Activated gamma-delta T cell treated with anti-CD3 and anti-CD28 coated beads, Interleukin-2, amount 50 U/mL, for 16 hours (primary cell): ENCODE measurements at places on chromosomes 3 and 15.

- DNase-seq, result no peak
These were observed 582 bp downstream of the GOLGA6L2 start for GRCh38 chr15:23446215-23447106.

DNA sequence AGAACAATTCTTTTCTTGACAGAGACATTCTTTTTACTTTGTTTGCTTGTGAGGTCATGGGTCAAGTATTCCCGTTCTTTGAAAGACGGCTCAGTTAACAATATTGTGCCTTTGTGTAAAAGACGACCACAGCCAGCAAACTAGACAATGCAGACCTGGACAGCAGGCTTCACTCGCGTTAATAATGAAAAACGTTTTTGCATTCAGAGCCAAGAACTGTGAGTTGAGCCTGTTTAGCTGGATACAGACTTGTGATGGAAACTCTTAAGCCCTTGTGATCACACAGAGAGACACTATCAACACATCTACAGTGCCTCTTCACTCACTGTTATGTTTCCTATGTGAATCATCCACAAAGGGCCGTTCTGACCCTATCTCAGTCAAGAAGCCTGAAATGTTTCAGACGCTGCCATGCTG, 37.3 kb upstream of the CMTM7 start:
- no peak for DNase-seq

GRCh38 chr3:31918179-31919150, 62.6 kb downstream of the OSBPL10 start:
- no peak for DNase-seq

DNA sequence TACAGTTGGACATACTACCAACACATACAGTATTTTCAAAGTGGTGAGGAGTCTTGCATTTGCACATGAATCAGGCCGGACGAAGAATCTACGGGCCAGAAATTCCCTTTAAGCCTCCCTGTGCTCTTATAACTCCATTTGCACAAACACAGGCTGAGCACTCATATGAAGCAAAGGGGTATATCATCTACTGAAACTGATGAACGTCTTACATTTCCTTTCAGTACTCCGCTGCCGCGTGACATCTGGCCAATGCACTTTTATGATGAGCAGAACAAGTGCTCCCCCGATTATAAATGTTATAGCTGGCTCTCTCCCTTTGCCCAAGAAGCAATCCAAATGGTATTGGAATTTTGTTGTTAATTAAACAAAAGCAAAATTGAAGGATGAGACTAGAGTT, 110.3 kb upstream of the ICE2 start:
- DNase-seq, result no peak

- no peak for DNase-seq
These were observed 101.2 kb upstream of the SLC4A7 start for GRCh38 chr3:27585429-27585828.

DNA sequence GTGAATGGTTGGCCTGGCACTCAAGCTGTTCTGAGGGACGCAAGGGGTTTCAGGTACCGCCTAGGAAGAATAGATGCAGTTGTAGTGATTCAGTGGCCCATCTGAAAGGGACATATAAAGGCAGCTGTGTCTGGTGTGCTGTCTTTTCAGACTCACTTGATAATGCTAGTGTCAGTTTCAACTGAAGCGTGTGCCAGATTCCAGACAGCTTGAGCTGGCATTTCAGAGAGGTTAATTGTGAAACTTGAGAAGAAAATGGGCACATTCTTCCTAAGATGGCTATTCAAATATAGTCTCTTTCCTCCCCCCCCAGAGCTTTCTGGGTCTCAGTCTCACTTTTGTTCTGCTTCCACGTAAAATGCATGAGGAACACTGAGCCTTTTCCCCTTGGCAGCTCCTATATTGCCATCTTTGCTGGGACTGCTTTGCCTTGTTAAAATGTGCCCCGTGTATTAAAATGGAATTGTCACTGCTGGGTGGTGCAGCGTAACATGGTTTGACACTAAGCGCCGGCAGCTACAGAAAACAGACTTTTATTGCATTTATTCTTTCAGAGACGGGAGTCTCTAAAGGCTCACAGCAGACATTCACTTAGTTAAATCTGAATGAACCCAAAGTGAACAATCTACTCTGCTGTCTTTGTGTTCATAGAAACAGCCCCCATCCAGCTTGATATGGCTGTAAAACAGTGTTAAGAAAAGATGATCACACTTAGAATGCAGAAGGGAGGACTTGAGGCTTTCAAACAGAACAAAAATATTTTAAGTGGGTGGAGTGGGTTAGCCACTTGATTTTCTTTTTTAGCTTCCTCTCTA, 478.7 kb downstream of the RBMS3 start:
- DNase-seq, result no peak

DNA sequence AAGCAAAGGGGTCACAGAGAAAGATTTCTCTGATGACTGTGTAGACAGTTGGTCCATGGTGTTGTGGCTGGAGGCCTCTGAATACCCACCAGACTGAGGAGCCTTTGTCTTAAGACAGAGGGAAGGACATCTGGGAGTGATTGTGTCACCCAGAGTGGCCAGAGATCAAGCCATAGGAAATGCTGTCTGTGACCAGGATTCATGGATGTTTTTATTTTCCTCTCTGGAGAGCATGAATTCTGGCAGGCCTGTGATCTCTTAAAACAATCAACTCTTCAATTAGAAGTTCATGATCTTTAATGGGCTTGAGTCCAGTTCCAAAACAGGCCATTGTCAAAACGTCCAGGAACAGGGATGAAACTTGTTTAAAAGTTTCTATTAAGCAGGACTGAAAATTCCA, 198.9 kb upstream of the CTDSPL start:
- no peak for DNase-seq

DNA sequence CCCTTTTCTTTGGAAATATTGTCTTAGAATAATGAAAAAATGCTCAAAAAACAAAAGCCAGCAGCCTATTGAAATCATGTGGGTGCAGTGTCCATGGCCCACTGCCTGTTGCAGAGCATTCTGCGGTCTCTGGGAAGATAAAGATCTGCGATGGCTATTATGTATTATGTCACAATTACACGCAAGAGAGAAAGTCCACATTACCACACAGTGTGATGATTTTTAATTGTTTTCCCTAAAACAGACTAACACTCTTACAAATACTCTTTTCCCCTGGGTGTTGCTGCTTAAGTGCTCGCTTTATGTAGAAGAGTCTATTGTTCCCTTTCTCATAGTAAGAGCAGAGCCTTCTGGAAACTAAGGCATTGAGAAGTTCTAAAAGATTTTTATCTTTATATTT, 32.2 kb downstream of the SSR3 start:
- no peak for DNase-seq

DNA sequence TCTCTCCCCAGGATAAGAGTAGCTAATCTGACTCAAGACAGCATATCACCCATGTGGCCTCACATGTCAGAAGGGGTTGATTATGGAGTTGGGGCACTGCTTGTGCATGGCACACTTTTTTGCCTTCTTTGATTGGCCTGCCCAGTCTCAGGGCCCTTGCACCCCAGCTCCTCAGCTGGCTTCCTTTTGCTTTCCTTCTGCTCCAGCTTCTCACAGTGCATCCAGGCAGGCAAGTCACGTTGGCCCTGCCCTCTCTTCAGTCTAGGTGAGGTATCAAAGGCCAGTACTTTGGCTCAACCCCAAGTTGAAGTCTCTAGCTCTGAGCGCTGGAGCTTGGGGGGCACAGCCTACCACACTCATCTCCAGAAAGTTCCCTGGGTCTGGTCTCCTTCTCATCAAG, 42.2 kb downstream of the NGRN start:
- no peak for DNase-seq

- no peak for DNase-seq
These were observed 63.6 kb downstream of the TLE3 start for GRCh38 chr15:70034141-70034540.

DNA sequence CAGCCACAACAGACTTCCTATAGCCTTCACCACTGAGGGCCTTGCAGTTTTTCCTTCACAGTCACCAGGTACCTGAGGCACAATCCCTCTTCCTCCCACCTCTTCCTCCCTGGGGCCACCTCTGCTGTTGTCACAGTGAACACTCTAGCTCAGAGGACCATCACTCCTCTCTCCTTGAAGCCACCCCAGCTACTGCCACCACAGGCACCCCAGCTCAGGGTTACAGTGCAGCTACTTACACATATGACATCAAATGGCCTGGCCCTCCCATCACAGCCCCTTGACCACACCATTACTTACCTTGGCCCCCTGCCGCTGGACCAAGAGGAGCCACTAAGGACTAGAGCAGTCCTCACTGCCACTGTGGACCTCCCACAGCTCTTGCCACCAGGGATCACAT, 213.5 kb upstream of the CRBN start:
- no peak for DNase-seq

GRCh38 chr15:95470997-95471689, 859.4 kb upstream of the NR2F2 start:
- no peak for DNase-seq

DNA sequence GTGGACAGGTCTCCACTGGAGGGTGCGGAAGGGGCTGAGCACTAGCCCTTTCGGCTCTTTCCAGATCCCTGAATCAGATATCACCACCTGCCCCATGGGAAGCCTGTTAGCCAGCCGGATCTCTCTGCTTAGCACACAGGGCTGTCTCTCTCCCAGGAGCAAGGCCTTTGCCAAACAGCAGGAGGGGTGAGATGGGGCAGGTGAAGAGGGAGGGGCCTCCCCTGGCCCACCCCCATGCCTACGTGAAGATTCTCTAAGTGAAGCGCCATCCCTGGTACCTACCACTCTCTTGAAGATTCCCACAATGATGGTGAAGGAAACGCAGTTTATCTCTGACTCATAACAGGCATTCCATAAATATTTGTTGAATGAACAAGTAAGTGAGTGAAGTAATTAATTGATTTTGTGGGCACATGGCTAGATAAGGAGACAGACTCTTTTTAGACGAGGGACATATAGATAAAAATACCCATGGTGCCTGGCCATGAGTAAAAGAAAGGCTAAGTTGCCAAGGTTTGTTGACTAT, 19.6 kb upstream of the HCN4 start:
- no peak for DNase-seq

DNA sequence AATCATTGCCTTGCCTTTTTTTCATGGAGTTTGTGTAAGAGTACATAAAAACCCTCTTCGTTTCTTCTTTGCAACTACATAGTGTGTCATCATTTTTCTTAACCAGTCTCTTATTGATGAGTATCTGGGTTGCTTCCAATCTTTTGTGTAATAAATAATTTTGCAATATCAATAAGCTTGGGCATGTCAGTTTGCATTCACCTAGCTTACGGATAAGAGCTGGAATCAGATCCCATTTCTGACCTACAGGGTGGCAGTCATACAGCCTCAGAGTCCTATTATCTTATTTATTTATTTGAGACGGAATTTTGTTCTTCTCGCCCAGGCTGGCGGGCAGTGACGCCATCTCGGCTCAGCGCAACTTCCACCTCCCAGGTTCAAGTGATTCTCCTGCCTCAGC, 18.3 kb downstream of the ANP32A start:
- DNase-seq, result no peak

DNA sequence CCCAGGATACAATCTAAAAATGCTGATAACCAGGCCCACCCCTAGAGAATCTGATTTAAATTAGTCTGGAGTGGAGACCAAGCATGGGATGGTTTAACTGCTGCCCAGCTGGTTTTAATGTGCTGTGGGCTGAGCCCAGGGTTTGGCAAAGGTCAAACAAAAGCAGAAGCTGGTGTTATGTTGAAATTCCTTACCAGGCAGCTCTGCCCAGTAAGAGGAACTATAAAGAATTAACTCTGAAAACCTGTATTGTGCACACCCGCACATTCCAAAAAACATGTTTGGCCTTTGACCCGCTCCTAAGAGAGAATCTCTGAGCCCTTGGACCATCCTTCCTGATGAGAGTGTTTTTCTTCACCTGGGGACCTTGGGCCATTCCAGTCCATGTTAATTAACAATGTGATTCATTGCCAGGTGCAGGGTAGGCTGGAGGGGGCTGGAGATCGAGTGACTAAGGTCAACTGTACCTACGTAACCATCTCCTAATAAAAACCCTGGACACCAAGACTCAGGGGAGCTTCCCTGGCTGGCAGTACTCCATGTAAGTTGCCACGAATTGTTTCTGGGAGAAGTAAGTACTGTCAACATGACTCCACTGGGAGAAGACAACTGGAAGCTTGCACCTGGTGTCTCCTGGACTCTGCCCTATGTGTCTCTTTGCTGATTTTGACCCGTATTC, 10.9 kb downstream of the CCDC13 start:
- no peak for DNase-seq

DNA sequence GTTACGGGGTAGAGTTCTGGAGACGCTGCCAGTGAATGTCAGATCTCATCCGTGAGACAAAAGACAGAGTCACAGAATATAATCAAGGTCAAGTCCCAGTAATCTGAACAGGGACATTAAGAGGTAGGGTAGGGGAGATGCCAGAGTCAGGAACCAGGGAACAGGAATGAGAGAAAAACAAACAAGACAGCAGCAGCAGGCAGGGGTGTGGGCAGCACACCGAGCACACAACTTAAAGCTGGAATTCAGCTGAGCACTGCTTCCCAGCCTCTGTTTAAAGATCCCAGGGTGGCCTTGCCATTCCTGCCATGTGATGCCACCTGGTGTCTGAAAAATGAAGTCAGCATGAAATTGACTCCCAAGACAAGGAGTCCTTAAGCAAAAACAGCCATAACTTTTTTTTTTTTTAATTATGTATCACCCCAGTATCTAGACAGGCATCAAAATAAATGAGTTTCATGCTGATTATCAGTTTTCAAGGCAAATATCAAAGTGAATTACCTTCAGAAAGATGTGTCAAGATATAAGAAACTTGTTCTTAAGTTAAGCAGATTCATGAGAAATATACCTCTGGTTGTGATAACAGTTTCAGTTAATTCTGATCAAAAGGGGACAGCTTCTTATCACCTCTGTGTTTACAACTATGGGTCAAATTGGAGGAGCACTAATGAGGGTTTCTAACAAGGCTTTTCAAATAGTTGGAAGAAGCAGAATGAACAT, 203.7 kb downstream of the SLC9A9 start:
- DNase-seq, result no peak

GRCh38 chr3:143000528-143000927, 842 bp upstream of the U2SURP start:
- DNase-seq, result no peak

DNA sequence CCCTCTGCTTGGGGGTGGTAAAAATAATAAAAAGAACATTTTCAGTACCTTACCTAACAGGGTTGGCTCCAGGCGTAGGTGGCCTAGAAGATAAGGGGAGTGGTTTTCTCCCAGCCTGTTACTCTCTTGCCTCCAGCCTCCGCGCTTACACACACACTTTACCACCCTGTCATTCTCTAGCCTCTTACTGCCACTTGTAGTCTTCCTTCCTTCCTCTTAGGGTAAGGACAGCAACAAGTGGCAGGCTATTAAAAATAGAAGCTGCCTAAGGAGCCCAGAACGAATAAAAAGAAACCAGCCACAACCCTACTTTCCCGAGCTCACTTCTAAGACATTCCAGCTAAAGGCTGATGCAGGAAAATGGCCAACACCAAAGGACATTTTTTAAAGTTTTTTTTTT, 9.6 kb upstream of the LIPH start:
- DNase-seq, result no peak

- no peak for DNase-seq
These were observed 33.9 kb downstream of the RAB27A start for GRCh38 chr15:55255714-55256113.

GRCh38 chr15:89908226-89908625, 4.5 kb downstream of the ARPIN start:
- no peak for DNase-seq

GRCh38 chr3:113128386-113129015, 82.9 kb upstream of the BOC start:
- no peak for DNase-seq
